ENCODE measurements at places on chromosomes 5 and 9.

GRCh38 chr5:90558344-90559192 lies at the start of gene ADGRV1:
Gene ADGRV1, plus strand, starts transcription at chr5:90558797. Its CDS starts 99 bp downstream, at chr5:90558896.
- no peak for DNase-seq

- no peak for DNase-seq
These were observed 12.5 kb downstream of the PHF2 start for GRCh38 chr9:93588641-93589609.

DNA sequence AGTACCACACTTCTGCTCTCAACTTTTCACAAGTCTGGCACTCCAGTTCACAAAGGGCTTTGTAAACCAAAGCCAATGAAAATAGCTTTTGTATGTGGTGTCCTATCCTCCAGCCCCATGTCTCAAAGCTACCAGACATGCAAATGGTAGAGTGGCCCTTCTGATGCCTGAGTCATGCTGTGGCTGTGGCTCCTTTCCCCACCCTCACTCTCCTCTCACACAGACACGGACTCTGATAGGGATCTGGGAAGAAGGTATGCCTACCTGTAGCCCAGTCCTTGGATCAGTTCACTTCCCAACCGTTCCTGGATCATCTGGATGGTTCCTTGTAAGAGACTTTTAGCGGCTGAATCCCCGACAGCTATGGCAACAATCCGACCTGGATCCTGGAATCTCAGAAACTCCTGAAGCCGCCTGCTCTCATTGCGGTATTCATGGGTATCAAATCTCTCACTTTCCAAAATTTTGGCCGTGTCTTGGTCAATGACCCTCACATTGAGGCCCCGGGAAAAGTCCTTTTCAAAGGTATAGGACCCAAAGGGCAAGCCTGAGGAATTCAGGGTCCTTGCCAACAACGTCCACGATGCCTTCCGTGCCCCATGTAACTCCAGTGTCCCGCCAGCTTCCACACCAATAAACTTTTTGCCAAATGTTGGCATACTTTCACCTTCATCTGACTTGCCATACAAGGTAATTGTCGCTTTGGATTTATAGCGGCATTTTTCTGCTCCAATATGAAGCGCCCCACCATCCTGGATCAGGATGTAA lies 23.4 kb downstream of the CEMIP2 start:
- DNase-seq: no peak

DNA sequence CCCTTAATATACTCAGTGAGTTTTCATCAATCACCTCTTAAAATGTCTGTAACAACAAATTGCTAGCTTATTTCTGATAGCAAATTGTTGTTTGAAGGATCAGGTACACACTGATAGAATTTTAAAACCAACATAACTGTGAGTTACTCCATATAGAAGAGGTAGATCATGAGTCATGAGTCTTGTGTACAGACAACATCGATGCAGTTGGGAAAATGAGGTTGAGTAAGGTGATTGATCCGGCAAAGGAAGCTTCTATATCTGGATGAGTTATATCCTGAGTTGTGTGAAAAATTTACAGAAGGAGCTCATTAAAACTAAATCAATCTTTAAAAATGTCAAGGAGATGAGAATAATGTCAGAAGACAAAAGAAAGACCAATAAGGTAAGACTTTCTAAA lies 604.6 kb upstream of the RGMB start:
- DNase-seq: no peak

GRCh38 chr5:18745042-18745987 lies 1111.1 kb downstream of the TAF11L14 start:
- DNase-seq: no peak

DNA sequence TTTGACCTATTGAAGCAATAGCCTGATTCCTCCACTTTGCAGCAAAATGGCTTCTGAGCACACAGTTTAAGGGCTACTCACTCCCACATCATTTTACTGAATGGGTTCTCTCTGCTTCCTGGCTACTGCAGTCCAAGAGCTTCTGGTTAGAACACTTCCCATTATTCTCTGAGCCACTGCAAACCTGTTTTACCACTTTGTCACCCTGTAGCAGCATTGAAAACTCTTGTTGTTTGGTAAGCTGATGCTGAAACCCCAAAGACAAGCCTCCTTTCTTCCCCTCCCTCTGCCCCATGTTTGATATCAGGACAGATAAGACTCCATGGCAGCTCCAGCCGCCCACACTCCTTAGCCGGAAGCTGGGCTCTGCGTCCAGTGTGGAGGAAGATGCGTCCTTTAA lies 84.4 kb upstream of the RARS1 start:
- no peak for DNase-seq

DNA sequence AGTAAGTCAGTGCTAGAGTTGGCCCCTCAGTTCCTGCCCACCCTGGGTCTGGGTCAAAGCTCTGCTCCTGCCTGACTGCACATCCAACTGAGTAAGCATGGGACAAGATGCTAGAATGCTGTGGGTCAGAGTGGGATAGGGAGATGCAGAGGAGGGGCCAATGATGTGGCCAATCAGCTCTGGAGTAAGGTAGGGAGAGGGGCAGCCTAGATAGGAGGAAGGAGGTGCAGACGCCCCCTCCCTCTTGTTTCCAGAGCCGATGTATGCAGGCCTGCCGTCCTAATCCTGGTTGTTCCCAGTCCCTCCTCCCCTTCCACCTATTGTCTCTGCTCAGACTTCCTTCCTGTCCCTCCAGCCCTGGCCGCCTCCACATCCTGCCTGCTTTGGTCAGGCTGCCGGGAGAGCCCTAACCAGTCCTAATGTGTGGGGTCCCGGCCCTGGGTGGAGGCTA lies 1.3 kb downstream of the ARAP3 start:
- DNase-seq: no peak

DNA sequence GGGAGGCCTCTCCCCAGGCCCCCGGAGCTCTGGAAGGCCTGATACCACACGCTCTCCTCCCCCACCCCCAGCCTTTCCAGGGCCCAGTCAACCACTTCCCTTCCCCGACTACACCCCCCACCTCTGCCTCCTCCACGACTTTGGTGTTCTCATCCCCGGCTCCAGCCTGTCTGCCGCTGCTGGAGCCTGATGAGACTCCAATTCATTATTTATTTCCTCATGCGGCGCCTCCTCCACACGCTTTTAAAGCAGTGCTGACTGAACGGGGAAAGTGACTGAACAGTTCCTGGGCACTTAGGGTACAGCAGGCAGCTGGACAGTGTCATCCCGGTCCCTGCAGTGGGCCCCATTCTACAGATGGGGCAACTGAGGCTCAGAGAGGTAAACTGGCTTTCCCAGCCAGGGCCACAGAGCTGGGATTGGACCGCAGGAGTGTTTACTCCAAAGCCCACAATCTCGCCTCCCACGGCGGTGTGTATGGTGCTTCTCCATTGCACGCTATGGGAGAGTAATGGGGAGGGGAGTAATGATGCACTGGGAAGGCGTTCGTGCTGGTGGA lies 15.9 kb upstream of the RPL26L1 start:
- no peak for DNase-seq

All from activated T-helper 1 cell treated with anti-CD3 and anti-CD28 coated beads, Interleukin-2, amount 50 U/mL, for 16 hours (primary cell).